ENCODE measurements at places on chromosomes 6 and 20.

GRCh38 chr6:136563386-136564152 lies 13.3 kb upstream of the MAP7 start:
- no peak for DNase-seq

GRCh38 chr6:47034926-47035325 lies 7.2 kb downstream of the ADGRF1 start:
- no peak for DNase-seq

DNA sequence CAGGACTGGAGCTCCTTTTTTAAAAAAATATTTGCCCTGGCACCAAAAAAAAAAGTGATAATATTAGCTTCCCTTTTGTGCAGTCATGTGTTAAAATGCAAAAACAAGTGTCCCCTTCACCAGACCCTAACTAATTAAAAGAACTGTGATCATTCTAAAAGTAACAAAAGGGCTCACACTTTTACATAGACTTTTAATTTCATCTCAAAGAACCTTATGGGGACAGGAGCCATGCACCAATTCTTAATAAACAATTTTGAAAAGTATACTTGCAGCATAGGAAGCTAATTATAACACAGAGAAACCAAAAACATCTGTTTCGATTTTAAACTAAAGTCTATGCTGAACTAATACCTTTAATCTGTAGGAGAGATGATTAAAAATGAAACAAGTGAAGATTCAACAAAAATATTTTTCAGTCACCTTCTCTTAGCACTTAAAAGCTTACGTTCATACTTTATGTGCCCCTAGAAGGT lies 17.3 kb downstream of the STX7 start:
- no peak for DNase-seq

- DNase-seq = no peak
These were observed 151.7 kb upstream of the DST start for GRCh38 chr6:56794421-56794820.

DNA sequence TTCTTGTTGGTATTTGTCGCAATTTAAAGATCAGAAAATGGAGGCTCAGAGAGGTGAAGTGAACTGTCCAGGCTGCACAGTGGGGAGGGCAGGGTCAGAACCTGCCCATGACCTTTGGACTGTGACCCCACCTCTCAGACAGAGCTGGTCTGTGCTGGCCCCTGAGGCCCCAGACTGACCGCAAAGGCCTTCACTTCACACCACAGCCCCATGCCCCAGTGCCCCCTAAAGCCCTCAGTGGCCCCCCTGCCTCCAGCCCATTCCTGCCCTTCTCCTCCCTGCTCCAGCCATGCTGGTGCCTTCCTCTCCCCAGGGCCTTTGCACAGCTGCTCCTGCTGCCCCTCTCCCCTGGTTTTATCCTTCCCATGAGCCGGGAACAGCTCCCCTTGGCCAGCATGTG lies 9.4 kb upstream of the RBBP8NL start:
- DNase-seq = no peak

DNA sequence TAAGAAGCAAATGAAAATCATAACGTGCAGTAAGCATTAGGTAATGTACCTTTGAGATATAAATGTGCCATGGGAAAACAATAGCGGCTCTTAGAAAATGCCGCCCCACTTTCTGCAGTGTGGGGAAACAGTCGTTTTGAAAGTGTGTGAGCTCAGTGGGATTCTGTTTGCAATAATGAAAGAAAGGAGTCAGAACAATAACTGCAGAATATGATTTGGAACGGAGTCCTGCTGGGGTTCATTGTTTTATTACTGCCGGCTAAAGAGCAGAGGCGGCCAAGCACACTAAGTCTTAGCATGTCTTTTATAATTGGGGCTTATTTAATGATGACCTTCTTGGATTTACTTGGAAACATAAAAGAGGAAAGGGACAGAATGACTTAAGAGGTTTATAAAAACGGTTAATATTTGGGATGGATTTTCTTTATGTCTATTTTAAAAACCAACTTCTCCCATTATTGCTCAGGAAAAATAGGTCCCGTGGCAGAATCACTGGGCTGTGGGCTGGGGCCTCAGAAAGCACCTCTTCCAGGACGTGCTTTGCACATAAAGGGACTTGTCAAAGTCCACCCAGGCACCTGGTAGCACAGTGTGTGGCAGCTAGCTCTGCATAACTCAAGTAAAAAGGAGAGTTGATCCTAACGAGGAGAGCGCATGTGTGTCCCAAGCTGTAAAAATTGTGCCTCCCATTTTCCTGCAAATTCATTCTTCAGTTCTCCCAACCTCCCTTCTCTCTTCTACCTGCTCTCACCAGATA lies 44.0 kb upstream of the SLC22A16 start:
- no peak for DNase-seq

- no peak for DNase-seq
These were observed at the start of gene PKHD1 for GRCh38 chr6:52087498-52087999. Gene PKHD1, minus strand, starts transcription at chr6:52087613. Its CDS starts 2,680 bp downstream, at chr6:52084933.

DNA sequence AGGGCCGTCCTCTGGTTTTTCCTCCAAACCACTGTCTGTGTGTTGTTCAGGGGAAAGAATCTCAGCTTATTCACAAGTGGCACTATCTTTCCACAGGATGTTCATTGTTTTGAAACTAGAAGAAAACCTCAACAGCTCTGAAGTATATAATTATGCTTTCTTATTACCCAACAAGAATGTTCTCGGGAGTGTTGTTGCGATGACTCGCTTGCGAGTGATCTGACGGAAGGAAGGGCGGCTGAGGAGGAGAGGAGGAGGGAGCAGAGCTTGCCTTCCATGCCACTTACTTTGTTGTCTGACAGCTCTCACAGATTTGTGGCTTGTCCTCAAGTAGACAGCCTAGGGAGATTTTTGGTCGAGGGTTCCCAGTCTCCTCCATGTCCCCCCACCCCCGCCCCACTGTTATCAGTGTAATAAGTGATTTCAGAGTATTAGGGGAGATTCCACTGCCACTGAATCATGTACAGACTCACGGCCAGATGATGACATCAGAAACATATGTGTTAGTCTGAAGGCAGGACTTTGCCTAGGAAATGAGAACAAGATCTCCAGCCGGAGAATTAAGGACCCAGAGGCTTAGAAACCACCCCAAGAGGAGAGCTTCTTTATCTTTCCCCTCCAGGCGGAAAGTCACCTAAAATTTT lies 80.7 kb upstream of the CCN6 start:
- DNase-seq = peak; percentile 59

DNA sequence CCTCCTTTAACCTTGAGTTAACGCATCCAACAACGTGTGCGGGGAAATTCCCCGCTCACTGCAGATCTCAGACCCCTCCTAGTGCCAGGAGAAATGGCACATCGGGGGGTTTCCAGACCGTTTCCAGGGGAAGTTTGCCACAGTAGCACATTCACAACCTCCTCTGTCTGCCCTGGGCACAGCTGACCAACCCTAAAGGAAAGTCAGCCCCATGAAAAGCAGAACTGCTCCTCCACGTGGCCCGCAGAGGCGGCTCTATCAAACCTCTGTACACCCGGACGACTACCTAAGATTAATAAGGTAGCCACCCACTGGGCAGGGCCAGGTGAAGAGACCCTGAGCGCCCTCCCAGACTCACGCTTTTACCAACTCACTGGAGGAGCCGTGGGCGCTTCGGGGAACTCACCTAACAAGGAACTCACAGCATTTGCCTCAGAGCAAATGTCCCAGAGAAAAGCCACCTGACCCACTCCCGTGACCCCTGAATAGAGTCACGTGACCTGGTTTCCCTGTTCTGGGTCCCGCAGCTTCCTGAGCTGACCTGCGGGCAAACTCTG lies 93.1 kb downstream of the PRND start:
- DNase-seq = peak; percentile 86

- DNase-seq = peak; percentile 56
These were observed 209.8 kb downstream of the GJA1 start for GRCh38 chr6:121645100-121645745.

DNA sequence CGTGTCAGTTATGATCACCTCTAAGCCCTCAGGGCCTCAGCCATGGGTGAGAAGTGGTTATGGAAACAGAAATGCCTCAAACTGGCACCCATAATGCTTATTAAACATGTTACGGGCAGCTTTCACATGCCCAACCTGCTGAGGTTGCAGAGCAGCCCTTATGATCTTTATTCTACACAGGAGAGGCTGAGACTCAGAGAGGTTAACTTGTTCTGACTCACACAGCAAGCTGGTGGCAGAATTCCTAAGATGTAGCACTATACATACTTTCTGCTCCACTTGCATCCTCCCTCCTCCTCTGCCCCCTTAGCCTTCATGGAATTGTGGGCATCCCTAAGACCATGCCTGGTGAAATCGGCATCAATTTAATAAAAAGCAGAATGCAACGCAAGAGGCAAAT lies 34.7 kb upstream of the IGF2R start:
- no peak for DNase-seq

DNA sequence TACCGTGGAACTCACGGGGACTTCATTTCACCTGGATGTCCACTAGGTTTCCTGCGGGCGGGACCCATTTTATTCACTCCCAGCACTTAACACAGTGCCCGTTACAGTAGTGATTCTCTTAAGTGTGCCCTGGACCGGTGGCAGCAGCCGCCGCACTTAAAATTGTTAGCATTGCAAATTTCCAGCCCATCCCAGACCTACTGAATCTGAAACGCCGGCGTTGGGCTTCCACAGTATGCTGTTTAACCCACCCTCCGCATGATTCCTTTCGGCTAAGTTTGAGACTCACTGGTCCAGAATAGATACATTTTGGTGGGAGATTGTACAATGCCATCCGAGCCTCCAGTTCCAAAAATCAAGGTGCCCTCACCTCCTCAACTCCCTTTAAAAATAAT lies 967 bp downstream of the SMPDL3A start:
- no peak for DNase-seq

GRCh38 chr6:41427642-41428335 lies 92.4 kb downstream of the NCR2 start:
- DNase-seq = peak; percentile 56

DNA sequence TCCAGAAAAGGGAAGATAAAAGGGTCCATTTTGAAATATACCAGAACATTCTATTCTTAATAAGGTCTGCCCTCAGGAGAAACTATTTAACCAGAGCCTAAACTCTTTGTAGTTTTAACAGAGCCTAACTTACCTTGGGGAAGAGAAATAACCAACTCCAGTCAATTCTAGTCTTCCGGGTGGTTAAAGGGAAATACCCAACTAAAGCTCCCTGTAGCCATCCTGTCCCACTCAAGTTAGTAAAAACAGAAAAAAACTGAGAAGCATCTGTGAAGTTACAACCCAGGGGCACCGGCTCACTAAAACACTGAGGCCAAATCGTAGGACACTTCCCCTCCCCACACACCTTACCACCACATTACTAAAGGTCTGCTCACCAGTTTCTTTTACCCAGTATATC lies 23.7 kb downstream of the CEP85L start:
- DNase-seq = no peak

DNA sequence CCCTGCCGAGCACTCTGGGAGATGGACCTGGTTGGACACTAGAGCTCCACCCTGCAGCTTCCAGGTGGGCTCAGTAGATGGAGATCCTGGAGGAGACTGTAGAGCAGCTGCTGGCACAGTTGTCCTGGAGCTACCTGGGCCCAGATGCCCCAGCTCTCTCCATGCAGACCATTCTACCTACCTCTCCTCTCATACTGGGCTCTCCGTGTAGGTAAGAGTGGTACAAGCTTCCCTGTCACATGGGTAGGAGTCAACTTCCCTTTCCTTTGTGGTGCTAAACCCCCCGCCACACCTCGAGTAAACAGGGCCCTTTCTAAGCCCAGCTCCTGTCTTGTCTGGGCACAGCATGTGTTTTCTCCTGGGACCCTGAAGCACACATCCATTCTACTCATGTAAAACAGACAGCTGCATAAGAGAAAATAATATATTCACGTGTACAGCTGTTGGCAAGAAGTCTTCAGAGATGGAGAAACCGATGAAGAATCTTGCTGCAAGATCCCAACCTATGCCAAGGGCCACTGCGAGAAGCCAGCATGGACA lies 108.1 kb upstream of the DUSP22 start:
- DNase-seq = no peak

- DNase-seq = no peak
These were observed 48.8 kb downstream of the NT5E start for GRCh38 chr6:85498596-85499258.

GRCh38 chr6:30913721-30914075 lies 340 bp upstream of the VARS2 start:
- DNase-seq = no peak

- no peak for DNase-seq
These were observed 800.4 kb downstream of the KIF16B start for GRCh38 chr20:15772826-15773225.

- DNase-seq = no peak
These were observed 13.8 kb upstream of the BMP7 start for GRCh38 chr20:57280221-57280620.

DNA sequence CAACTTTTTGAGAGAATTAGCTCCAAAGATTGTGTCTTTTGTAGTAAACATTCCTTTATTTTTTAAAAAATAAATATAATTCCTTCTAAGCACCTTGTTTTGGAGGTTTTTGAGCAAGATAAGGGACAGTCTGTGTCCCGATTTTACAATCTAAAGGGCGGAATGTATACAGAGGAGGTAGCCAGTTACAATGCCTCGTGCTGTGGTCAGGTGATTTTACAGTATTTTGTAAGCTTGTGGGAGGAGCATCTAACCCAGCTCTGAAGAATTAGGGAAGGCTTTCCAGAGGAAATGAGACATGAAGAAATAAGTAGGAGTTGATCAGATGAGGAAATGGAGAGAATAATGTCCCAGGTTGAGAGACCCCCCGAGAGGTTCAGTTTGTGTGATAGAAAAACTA lies 1.3 kb downstream of the HINT3 start:
- DNase-seq = no peak

DNA sequence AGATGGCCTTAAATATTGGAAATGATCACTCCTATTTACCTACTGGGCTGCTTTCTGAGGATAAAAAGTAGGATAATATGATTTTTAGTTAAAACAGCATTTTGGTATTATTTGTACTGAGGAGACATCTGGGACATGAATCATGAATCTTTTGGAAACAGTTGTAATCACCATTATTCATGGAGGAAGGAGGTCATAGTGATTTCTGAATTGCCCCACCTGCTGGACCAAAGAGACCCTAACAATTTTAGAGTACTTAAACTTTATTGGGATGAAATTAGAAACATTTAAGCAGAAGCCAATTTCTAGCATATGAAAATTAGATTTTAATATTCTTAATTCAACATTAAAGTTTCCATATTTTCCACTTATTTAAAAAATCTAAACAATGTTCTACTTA lies 108.4 kb upstream of the SIM1 start:
- DNase-seq = no peak

DNA sequence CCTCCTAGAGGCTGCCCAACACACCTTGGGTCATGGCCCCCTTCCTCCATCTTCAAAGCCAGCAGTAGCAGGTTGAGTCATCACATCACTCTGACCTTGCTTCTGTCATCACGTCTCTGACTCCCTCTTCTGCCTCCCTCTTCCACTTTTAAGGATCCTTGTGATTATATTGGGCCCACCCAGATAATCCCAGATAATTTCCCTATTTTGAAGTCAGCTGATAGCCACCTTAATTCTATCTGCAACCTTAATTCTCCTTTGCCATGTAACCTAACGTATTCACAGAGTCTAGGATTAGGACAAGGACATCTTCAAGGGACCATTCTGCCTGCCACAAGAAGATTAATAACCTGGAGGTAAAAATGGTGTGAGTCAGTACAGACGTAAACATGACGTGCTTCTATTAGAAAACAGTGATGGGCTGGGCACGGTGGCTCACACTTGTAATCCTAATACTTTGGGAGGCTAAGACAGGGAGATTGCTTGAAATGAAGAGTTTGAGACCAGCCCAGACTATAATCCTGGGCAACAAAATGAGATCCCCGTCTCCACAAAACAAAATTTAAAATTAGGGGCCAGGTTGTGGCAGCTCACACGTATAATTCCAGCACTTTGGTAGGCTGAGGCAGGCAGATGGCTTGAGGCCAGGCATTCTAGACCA lies 3.3 kb downstream of the ZSWIM3 start:
- DNase-seq = no peak

GRCh38 chr6:54191461-54191860 lies 80.2 kb downstream of the MLIP start:
- no peak for DNase-seq

All from stimulated activated naive CD8-positive, alpha-beta T cell treated with anti-CD3 and anti-CD28 coated beads, Interleukin-15, amount 100 ng/mL, for 72 hours (primary cell).